ENCODE measurements at places on chromosomes 11 and 22.
A peak's percentile ranks its signal among the peaks of the same experiment; 100 is the strongest.

GRCh38 chr11:16297332-16297731, 59.0 kb downstream of the SOX6 start:
- no peak for DNase-seq

DNA sequence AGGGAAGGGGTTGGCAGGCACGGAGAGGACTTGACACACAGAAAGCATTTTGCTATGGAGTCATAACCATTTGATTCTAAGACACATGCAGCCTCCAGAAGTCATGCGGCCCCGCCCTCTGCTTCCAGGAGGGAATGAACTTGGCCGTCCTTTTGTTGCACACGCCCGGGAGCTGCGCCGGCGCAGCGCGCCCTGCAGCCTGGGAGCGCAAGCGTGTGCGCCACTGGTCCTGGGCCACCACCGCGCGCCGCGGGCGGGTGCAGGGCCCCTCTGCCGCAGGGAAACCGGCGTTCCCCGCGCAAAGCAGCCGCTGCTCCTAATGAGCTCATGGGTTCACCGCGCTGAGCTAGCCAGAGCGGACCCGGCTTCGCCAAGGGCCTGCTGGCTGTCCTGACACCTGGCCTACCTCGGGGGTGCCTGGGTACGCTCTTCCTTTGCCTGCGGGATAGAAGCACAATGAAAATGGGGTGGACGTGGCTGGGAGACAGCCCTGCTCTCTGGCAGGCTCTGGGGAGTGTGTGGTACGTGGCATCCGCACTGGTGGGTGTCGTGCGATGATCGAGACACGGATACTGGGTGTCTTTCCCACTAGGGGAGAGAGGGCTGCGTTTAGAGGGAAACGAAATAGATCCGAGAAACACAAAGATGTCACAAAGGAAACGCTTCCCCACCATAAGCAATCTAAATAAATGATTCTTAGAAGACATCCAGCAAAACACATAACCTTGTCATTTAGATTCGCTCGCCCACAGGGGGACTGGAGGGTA, 669 bp downstream of the MICAL3 start:
- peak; percentile 61 for DNase-seq

DNA sequence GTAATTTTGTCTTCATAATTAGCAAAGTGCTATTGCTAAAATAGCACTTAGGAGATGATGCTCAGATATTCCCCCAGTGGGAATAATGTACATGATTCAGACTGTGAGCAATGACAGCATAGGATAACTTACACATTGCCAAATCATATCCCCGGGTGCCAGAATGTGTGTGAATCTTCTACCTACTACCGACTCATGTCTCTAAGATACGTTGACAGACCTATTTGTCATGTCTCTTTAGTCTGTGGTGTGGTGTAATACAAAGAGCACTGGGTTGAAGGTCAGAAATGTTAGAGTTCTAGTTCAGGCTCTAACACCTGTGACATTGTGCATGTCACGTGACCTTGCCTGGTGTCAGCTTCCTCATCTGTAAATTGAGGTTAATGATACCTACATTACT, 31.0 kb upstream of the PICALM start:
- DNase-seq = no peak

- no peak for DNase-seq
Measured at GRCh38 chr11:57054817-57055216, 66.1 kb downstream of the OR5AK2 start.

GRCh38 chr11:77093987-77094840, 8.4 kb upstream of the OMP start:
- DNase-seq = no peak

DNA sequence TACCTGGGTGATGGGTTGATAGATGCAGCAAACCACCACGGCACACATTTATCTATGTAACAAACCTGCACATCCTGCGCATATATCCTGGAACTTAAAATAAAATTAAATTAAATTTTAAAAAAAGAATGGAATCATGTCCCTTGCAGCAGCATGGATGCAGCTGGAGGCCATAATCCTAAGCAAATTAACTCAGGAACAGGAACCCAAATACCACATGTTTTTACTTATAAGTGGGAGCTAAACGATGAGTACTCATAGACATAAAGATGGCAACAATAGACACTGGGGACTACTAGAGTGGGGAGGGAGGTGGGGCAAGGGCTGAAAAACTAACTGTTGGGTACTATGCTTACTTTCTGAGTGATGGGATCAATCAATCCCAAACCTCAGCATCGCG, 40.9 kb downstream of the CWC15 start:
- DNase-seq = no peak

- DNase-seq = no peak
Measured at GRCh38 chr11:126433989-126434949, 78.8 kb downstream of the ST3GAL4 start.

DNA sequence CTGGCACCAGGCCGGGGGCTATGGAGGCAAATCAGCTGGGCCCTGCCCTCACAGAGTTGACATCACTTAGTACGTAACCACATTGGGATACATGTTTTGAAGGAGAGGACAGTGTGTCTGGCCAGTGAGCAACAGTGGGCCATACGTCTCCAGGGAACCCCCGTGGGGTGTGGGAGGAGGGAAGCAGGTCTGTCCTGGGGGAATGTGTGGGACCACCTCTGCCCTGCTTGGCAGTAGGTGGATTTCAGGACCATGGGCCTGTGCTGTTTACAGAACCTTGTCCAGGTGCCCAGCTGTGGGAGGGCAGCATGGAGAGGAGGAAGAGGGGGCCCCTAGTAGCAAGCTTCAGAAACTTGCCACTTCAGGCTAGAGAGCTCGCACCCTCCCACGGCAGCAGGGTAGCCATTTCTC, 21.0 kb downstream of the P2RY2 start:
- DNase-seq = no peak
